Kidney epithelial cell (primary cell): ENCODE measurements at places on chromosomes 11 and 22.

GRCh38 chr22:22349455-22349836, 104.9 kb downstream of the VPREB1 start:
- no peak for DNase-seq

DNA sequence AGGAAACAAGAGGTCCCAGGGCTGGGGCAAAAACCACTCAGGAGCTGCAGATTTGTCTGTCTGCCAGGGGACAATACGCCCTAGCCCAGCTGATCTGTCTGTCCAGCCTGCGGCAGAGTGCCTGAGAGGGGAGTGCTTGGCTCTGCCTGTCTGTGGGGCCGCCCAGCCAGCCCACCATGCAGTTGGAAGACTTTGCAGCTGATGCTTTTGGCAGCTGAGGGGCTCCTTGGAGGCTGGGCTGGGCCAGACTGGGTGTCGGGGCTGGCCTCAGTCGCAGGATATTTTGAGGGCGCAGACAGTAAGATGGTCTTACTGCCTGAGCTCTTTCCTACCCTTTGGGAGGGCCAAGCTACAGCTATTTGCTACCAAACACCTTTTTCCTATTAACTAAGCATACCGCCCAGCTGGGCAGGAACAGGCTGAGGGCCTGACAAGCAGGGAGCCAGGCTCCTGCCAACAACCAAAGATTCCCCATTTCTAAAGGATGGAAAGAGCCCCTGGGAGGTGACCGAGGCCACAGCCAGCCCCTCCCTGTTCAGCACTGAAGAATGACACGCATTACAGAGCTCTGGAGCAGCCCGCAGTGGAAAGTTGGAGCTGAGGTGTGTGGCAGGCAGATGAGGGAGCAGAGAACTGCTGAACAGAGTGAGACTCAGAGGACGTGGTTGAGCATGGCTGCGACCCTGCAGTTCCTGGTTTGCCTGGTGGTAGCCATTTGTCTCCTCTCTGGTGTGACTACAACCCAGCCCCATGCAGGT, at the start of gene FAM180B:
TSS of gene FAM180B (plus strand) at position 581 of the 758 bp plus-strand sequence. CDS start at position 672, 91 bp downstream.
- no peak for DNase-seq

GRCh38 chr11:66745356-66746235, 16.6 kb upstream of the SPTBN2 start:
- DNase-seq, result no peak

- no peak for DNase-seq
These were observed 8.0 kb upstream of the CTSD start for GRCh38 chr11:1771700-1772099.

GRCh38 chr22:32904044-32904443, 102.5 kb downstream of the TIMP3 start:
- no peak for DNase-seq

DNA sequence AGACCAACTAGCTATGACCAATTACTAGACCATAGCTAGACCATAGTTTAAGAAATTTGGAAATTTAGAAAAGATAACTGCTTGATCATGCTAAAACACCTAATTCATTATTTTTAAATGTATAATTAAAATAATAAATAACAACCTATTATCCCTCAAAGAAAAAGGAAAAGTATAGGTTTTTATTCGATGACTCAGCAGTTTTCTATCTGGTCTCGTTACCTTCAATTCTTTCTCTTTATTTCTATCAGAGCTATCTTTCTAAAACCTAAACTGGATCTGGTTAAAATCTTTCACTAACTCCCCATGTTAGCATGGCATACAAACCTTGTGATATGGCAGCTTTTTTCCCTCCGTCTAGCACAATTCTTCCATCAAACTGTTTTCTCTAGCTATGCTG, 27.3 kb downstream of the CSTPP1 start:
- DNase-seq, result no peak

GRCh38 chr11:130431801-130432200, 3.4 kb upstream of the ADAMTS8 start:
- no peak for DNase-seq

DNA sequence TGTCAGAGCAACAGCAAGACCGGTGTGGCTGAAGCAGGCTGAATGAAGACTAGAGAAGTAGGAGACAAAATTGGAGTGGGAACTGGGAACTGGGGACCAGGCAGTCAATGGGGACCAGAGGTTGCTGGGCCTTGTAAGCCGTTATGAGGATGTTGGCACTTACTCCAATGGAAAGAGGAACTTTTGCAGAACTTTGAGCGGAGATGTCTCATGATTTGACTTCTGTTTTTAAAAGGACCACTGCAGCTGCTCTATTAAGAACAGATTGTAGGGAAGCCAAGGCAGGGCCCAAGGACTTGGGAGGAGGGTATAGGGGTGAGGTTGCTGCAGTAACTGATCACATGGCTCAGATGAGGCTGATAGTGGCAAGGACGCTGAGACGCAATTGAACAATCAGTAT, 34.2 kb downstream of the IL18 start:
- DNase-seq, result no peak

DNA sequence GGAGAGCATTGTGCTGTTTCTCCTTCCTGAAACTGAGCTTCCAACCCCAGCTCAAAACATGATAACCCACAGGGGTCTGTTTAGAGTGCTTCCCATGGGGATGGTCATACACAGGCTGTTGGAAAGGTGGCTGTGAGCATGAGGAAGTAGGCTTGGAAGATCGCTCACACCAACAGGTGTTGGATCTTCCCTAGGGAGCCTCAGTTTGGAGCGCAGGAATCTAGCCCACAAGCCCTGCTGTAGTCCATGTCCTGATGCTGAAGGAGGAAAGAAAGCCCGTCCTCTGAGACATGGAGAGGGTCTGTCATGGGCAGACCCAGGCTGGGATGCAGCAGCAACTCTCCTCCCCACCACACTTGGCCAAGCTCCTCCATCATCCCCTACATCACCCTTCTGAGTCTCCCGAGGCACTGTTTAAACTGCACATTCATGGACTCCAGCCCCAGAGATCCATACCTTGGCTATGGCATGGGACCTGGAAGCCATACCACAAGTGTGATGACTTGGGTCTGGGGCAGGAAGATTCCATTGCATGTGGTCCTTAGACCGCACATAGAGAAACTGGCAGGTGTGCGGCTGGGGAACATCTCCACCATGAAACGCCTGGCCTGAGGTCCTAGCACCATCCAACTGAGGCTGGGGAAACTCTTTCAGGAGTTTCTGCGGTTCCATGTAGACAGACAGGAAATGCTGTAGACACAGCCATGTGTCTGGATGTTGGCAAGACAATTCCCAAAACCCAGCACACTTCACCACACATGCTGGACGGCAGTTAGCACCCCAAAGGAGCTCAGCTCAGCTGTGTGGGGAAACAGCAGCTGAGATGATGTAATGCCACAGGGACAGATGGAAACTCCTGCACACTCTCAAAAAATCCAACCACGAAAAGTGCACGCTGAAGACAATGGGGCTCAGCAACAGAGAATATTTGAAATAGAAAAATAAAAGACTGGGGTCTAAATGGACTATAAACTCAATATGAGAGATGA, 27.6 kb upstream of the TTC12 start:
- DNase-seq, result no peak
